Smooth muscle cell of the pulmonary artery (primary cell): ENCODE measurements at places on chromosomes 7 and 10. TPM values are rescaled to one million over a fixed set of nuclear protein-coding genes. Genes with fewer than 3 reads are reported as not detected.

Gene ASIC3
- 0.26 TPM in 2 replicates for total RNA-seq

Gene PON2
- total RNA-seq = 65.0 and 66.3 TPM in 2 replicates

Gene NANOS1
- total RNA-seq = 0.99 and 1.5 TPM in 2 replicates

Gene ENO4
- 0.07 and 0.13 TPM in 2 replicates for total RNA-seq

Gene PLEKHS1
- not detected in 2 replicates for total RNA-seq

Gene TLX1
- total RNA-seq = not detected in 2 replicates

Gene CCDC7
- total RNA-seq = 6.0 and 10.9 TPM in 2 replicates
